ENCODE measurements at places on chromosomes 11 and 22. TPM values are rescaled to one million over a fixed set of nuclear protein-coding genes. Genes with fewer than 3 reads are reported as not detected.
A peak's percentile ranks its signal among the peaks of the same experiment; 100 is the strongest.

The SYCE3 gene
- total RNA-seq, result 0.79 TPM

The MPZL2 gene
- total RNA-seq, result 79.2 TPM

DNA sequence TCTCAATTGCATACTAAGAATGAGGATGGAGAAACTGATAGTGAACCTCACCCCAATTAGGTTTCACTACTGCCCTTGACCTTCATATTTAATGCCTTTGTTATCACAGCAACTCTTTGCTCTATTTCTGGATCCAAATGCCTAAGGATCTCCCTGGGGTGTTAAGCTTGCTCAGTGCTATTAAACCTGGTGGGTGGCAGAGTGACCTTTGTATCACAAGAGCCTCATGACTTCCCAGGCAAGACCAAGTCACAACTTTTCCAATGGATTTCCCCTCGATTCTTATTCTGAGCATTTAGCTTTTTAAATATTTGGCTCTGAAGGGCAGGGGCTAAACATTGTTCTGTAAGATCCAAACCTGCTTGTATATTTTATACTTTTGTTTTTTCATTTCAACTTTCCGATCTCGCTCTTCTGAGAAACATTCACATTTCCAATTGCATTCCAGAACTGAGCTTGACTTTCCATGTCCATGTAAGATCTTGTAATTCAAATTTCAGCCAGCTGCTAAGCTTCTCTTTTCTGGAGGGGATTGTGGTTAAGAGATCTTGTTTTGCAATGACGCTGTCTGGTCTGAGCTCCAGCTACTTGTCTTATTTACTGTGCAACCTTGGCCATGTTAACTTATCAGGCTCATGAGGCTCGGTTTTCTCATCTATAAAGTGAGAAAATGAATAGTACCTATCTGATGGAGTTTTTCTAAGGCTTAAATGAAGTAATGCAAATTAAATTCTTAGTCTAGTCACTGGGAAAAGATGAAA lies 6.4 kb upstream of the EHF start:
- DNase-seq, result no peak

- DNase-seq, result no peak
Observed at GRCh38 chr11:134124660-134125451, 56.0 kb downstream of the JAM3 start.

DNA sequence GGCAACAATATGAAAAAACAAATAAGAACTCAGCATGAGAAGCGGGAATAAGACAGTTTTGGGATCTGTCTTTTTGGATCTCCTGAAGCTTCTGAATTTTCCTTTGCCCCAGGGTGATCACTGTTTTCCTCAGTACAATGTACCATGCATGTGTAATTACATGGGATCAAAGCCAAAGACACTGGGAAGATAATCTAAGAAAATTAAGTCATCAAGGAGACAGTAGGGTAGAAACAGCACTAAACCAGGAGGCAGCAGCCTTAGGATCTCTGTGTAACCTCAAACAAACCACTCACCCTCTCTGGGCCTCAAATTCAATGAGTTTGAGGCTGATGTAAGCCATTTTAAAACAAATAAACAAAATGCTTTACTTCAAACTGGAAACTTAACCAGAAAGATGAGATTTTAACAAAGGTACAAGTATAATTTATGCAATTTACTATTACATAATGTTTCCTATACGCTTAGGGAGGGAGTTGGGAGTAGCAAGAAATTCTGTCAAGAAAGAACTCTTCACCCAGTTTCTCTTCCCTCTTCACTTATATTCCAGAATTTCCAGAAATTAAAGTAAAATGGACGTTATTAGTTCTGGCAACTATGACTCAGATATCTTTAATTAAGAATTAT lies 77.0 kb downstream of the RAB30 start:
- DNase-seq, result no peak

DNA sequence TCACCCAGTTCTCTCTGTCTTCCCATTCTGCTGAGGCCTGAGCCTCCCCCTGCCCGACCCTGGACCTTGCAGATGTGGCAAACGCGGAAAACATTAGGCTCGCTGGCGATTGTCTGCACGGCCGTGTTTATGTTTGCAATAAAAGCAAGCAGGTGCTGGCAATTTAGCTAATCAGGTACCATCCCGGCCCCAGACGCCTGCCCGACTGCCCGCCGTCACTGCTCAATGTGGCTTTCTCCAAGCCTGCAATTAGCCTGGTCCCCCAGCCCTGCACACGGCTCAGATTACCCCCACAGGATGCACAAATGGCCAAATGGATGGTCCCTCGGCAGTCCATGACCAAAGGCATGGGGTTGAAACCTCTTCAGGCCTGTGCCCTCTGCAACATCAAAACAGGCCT lies 259.7 kb downstream of the MN1 start:
- DNase-seq, result no peak

DNA sequence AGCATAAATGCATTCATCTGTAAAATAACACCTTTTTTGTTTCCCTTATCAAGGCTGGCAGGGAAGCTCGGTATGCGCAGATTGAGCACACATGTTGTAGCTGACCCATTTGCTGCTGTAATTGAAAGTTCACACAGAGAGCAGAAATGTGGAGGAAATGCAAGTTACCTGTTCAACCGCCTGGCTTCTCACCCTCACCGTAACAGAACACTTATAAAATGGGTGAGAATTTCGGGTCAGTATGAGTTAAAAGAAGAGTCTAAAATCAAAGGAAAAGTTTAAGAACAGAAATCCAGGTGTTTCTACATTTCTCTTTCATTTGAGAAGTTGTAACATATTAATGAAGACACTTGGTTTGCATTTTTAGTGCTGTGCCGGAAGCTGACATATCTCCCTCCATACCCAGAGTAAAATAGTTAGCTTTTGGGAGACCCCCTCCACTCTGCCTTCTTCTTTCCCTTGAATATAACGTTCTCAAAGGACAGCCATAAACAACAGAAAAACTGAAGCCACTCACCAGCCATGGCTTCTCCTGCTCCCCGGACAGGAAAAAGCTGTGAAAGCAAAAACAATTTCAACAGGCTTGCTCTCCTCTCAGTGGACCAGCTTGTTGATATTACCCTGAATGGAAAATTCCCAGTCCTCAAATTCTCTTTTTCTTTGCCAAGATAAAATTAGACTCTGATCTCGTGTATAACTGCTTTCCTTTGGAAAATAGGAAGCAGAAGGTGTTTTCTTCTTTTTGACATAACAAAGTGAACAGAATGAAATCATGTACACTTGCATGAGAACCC lies at the start of gene CASP12:
CASP12 (minus strand) TSS at position 570 of the 794 bp plus-strand sequence.
- DNase-seq, result no peak

DNA sequence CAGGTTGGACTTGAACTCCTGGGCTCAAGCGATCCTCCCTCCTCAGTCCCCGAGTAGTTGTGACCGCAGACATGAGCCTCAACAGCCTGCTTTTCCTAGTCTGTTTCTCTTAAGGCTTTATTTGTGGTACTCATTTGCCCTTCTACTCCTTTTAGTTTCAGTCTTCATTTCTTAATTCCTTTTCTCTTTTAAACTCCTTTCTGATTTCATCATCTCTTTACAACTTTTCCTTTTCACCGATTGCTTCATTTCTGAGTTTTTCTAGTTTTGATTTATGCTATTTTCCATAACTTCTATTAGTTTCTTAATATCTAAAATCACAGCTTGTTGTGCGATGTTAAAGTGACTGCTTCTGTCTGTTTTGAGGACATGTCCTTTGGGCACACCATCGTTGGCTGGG lies 17.3 kb upstream of the MRGPRF start:
- no peak for DNase-seq

GRCh38 chr11:58003591-58003990 lies 20.1 kb upstream of the OR9Q1 start:
- DNase-seq, result no peak

DNA sequence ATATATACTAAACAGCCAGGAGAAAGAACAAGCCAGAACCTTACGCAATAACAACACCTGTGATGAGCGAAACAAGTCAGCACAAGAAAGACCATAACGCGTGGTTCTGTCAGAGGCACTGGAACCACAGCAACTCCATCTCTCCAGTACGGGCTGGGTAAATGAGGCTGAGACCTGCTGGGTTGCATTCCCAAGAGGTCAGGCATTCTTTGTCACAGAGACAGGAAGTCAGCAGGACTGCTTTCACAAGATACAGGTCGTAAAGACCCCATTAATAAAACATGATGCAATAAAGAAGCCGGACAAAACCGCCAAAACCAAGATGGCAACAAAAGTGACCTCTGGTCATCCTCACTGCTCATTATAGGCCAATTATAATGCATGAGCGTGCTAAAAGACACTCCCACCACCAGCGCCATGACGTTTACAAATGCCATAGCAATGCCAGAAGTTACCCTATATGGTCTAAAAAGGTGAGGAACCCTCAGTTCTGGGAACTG lies 21.7 kb downstream of the TPST2 start:
- peak; percentile 96 for DNase-seq

- no peak for DNase-seq
Observed at GRCh38 chr11:92424281-92424680, 199.7 kb downstream of the FAT3 start.
